ENCODE measurements at places on chromosomes 7 and 10. TPM values are rescaled to one million over a fixed set of nuclear protein-coding genes. Genes with fewer than 3 reads are reported as not detected.
A peak's percentile ranks its signal among the peaks of the same experiment; 100 is the strongest.

PRLHR gene
- total RNA-seq: not detected

PHYHIPL gene
- total RNA-seq: not detected

ANLN gene
- total RNA-seq: 0.73 TPM

DNA sequence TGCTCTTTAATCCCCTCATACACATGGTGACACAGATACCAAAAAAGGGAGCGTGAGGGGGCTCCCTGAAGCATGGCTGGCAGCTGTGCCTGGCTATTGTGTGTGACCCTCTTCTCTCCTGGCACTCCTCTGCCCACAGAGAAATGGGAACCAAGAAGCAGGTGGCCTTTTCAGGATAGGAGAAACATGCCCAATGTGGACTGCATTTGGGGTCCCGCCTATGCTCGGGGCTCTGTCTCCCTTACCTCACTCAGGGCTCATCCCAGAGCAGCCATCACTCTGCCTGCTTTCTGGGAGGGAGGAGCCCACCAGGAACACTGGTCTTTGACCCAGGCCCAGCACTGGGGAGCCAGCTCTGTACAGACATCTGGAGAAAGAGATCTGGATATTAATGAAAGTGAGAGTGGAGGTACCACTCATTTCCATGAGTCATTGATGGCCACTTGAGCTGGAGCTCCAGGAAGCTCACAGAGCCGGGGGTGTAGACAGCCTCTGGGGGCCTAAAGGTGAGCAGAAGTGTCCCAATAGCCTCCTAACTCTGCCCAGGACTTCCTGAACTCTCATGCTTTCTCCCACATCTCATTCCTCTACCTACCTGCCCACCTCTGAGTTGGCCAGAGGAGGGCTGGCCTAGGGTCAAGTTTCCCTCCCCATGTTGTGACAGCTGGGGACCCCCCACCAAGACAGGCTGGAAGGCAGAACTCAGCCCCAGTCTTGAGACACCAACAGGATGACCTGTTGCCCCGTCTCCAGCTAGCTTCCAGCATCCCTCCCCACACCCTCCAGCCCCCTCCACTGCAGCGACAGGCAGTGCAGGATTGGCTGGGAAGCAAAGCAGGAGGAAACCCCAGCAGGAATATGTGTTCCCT, 42.6 kb downstream of the DRGX start:
- no peak for DNase-seq
- no peak overlapping the region for H3K4me3 ChIP-seq
- no peaks in the 10 kb centered on the region for H3K36me3 ChIP-seq

DNA sequence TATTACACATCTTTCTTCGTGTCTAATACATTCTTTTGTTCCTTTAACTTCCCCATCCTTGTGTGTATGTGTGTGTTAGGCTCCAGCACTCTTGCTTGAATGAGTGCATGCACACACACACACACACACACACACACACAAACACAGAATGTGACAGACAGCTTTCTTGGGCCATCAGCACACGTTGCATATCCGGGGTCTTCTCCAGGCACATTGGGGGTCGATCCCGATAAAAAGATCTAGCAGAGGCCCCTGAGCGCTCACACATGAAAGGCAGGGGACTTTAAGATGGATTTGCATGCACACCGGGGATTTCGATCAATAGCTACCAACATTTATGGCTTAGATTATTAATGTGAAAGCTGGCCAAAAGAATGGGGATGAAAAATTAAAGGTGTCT, 4.5 kb downstream of the SKIDA1 start:
- no peak overlapping the region for H3K4me3 ChIP-seq
- H3K27ac ChIP-seq: peak overlapping the region; percentile 68
- H3K36me3 ChIP-seq: no peaks in the 10 kb centered on the region
- H3K27me3 ChIP-seq: no peaks in the 10 kb centered on the region

DNA sequence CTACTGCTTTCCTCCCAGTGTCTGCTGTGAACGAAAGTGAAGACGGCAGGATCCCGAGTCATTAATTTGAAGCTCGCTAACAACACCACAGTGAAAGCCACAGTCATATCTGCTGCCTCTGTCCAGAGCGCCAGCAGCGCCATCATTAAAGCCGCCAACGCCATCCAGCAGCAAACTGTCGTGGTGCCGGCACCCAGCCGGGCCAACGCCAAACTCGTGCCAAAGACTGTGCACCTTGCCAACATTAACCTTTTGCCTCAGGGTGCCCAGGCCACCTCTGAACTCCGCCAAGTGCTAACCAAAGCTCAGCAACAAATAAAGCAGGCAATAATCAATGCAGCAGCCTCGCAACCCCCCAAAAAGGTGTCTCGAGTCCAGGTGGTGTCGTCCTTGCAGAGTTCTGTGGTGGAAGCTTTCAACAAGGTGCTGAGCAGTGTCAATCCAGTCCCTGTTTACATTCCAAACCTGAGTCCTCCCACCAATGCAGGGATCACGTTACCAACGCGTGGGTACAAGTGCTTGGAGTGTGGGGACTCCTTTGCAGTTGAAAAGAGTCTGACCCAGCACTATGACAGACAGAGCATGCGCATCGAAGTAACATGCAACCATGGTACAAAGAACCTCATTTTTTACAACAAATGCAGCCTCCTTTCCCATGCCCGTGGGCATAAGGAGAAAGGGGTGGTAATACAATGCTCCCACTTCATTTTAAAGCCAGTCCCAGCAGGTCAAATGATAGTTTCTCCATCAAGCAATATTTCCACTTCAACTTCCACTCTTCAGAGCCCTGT, 94.8 kb upstream of the KCNMA1 start:
- no peaks in the 10 kb centered on the region for H3K4me1 ChIP-seq
- no peaks in the 10 kb centered on the region for H3K27me3 ChIP-seq
- H3K27ac ChIP-seq: no peak overlapping the region
- H3K4me3 ChIP-seq: no peak overlapping the region

GRCh38 chr7:44383566-44383965, 58.2 kb upstream of the CAMK2B start:
- no peaks in the 10 kb centered on the region for H3K27me3 ChIP-seq
- H3K4me1 ChIP-seq: peaks cover 23% of the 10 kb centered on the region
- DNase-seq: no peak
- H3K36me3 ChIP-seq: no peaks in the 10 kb centered on the region

Data from gastrocnemius medialis (tissue), 4 donors.